Dermis microvascular lymphatic vessel endothelial cell (primary cell): ENCODE measurements at places on chromosomes 12 and 14. TPM values are rescaled to one million over a fixed set of nuclear protein-coding genes. Genes with fewer than 3 reads are reported as not detected.
A peak's percentile ranks its signal among the peaks of the same experiment; 100 is the strongest.

DNA sequence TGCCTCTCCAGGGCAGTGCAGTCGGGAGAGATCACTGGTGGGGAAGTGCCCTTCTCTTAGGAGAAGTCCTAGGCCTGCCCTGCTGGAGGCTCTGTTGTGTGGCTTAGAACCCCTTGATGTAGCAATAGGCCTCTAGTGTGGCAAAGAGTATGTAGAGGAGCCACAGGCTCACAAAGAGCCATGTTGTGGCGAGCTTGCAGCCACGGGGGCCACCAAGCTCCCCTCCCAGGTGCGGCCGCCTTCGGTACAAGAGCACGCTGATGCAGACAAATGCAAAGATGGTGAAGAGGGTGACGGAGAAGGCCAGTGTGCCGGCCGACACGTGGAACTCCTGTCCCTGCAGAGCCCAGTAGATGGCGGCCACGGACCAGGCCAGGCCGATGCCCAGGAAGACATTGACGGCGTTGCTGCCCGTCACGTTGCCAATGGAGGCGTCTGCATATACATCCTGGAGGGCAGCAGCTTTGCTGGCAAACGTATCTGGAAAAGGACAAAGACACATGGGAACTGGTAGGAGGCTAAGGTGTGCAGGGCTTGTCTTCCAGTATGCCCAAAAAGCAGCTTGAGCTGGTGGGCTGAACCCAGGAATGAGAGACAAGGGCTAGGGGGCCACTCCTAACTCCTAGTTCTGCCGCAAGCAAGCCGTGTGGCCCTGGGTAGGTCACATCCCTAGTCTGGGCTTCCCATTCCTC is 142.8 kb downstream of the SLC8A3 start:
- DNase-seq: peak; percentile 73

- DNase-seq: peak; percentile 60
These were observed 4.6 kb downstream of the MTRFR start for GRCh38 chr12:123237646-123238329.

DNA sequence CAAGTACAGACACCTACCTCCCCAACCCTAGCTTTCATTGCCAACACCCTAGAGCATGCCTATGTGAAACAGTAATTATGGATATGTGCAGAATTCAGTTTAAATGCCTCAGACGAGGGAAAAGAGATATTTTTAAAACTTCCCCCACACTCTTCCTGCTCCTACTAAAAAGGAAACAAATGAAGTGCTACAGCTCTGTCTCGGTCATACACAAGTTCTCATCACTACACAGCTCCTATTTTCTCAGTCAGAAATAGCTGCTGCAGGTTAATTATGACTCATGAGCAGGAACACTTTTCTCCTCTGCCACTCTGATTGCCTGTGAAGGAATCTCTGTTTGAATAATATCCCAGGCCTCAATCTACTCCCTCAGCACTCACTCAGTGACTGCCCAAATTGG is 703.6 kb upstream of the FLRT2 start:
- DNase-seq: peak; percentile 53

GRCh38 chr12:75389061-75389460 is 1.8 kb upstream of the GLIPR1L2 start:
- DNase-seq: peak; percentile 2

DNA sequence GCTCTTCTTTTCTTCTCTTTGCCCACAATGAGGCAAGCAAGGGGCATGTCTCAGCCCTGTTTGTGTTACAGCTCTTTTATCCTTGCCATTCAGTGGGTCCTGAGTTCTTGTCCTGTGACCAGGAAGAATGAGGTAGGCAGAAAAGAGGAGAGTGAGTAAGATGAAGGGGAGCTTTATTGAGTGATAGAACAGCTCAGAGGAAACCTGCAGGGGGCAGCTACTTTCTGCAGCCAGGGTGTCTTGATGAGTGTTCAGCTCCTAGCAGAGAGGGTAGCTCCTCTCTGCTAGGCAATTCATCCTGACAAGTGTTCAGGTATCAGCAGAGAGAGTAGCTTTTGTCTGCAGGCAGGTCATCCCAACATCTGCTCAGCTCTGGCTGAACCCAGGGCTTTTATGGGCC is 41.0 kb downstream of the HSD17B6 start:
- DNase-seq: no peak

- no peak for DNase-seq
These were observed 13.1 kb upstream of the CCDC85C start for GRCh38 chr14:99616832-99617800.

- DNase-seq: peak; percentile 61
These were observed 46.5 kb upstream of the SAV1 start for GRCh38 chr14:50714450-50715073.

- no peak for DNase-seq
These were observed 210.6 kb upstream of the RTL1 start for GRCh38 chr14:101113835-101114725.

- DNase-seq: no peak
These were observed 47.9 kb upstream of the PLEKHG6 start for GRCh38 chr12:6262623-6263022.

- no peak for DNase-seq
These were observed 357.1 kb upstream of the SFSWAP start for GRCh38 chr12:131353826-131354225.

- no peak for DNase-seq
These were observed 19.1 kb upstream of the PLA2G1B start for GRCh38 chr12:120346681-120347080.

DNA sequence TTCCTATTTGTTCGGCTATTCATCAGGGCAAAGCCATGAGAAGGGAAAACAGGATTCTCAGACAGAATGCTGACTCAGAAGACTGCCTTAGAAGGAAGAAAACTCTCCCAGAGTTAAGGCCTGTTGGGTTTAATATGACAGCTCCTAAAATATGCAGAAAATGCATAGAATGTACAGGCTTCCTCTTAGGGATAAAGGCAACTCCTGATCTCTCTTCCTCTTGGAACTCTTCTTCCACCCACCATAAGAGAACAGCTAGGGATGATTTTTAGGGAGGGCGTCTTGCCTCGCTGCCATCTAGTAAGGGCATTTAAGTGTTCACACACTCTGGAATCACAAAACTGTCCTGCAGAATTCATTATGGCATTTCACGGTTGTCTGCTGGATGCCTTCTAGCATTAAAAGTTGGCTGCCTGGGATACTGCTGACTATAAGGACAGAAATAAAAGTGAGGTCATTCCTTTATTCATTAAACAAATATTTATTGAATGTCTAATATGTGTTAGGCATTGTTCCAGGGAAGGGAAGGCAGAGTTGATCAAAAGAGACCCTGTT is 73.7 kb downstream of the DCAF5 start:
- peak; percentile 91 for DNase-seq

DNA sequence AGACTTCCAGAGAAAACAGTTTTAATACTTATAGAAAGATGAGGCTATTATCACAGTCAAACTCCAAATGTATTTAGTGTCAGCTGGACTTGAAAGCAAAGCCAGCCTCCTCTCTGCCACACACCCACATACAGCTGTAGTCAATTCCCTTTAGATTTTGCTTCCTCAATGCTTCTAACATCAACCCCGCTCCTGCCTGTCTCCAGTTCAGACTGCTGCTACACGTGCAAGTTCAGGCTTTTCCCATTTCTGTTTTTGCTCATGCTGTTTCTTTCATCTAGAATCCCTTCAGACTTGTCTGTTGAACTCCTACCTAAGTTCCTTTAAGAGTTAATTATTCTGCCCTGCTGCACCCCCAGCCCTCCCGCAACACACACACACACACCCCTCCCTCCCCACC is 380.0 kb downstream of the KCNH5 start:
- no peak for DNase-seq

GRCh38 chr12:77679686-77680085 is 151.0 kb upstream of the NAV3 start:
- DNase-seq: no peak

- no peak for DNase-seq
These were observed 10.3 kb downstream of the NAB2 start for GRCh38 chr12:57099047-57099714.

DNA sequence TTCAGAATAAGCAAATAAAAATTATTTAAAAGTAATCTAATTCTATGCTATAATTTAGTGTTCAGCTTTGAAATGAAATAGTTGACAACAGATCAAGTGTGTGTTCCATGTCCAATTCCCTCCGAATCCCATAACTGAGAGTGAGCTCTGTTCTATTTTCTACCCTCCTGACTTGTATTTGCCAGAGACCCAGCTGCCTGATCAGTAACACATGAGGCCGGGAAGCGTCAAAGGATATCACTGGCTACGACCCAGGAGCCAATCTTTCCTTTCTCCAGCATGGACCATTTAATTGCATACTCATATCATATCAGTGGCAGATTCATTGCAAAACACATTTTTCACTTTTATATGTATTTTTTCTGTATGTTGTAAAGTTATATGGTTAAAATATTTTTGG is 108.8 kb upstream of the TSPAN8 start:
- no peak for DNase-seq

- no peak for DNase-seq
These were observed 1.3 kb downstream of the ESYT1 start for GRCh38 chr12:56129206-56129941.

GRCh38 chr12:93042283-93042682 is 113.2 kb upstream of the EEA1 start:
- DNase-seq: no peak

- no peak for DNase-seq
These were observed 1.0 kb upstream of the NRIP2 start for GRCh38 chr12:2835691-2836403.

- DNase-seq: no peak
These were observed 65.9 kb upstream of the FBRSL1 start for GRCh38 chr12:132423820-132424645.

- DNase-seq: peak; percentile 54
These were observed 431.6 kb downstream of the ZFP36L1 start for GRCh38 chr14:68361231-68361630.

- DNase-seq: no peak
These were observed 260.8 kb downstream of the TTC8 start for GRCh38 chr14:89085231-89085731.

DNA sequence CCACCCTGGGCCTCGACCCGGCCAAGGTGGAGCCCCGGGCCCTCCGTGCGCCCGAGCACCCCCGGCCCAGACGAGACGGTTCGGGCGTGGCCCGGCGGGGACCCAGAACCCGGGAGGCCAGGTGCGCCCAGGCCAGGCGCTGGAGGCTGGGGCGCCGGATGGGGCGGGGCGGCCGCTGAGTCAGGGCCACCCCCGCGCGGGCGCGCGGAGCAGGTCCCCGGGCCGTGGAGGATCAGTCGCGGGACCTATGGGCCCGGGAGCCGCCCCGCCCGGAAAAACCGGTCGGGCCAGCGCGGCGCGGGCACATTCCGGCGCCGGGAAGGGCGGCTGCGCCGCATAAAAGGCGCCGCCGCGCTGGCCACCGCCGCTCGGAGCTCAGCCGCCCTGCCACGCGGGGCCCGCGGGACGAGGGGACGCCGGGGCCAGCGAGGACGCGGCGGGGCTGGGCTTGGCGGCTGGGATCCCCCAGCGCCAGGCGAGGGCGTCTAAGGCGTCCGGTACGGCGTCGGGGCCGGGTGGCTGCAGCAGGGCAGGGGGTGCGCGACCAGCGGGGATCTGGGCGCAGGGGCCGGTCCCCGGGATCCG is 21.5 kb upstream of the KIF26A start:
- DNase-seq: no peak

DNA sequence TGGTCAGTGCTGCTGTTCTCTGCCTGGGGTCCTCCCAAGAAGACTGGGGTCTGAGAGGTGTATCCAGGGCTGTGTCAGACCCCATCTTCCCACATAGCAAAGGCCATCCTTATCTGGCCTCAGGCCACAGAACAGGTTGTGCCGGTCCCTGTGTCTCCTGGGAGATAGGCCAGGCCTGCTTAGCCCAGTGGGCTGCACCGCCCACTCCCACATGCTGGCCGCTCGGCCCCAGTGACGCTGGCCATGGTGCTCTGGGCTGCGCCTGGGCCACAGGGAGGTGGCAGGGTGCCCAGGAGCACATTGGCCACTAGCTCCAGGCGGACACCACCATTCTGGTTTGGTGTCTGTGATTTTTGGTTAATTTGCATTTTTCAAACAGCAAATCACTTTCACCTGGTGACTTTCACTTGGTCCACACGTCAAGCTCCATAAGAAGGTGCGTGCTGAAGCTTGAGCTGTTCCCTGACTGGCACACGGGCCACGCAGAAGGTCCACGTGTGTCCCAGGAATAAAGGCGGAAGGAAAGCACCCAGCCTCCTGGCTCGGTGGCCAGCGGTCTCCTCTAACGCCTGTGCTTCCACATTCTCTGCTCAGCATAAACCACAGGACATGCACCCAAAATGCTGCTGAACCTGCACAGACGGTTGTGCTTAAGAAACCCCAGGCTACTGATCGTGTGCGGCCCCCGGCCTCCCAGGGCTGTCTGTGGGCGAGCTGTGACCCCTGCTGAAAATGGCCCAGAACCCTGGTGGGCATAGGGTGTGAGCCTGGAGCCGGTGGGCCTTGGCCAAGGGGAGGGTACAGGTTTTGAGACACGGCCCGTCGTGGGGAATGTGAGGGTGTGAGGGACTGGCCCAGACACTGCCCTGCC is 4.6 kb downstream of the FBRSL1 start:
- no peak for DNase-seq

DNA sequence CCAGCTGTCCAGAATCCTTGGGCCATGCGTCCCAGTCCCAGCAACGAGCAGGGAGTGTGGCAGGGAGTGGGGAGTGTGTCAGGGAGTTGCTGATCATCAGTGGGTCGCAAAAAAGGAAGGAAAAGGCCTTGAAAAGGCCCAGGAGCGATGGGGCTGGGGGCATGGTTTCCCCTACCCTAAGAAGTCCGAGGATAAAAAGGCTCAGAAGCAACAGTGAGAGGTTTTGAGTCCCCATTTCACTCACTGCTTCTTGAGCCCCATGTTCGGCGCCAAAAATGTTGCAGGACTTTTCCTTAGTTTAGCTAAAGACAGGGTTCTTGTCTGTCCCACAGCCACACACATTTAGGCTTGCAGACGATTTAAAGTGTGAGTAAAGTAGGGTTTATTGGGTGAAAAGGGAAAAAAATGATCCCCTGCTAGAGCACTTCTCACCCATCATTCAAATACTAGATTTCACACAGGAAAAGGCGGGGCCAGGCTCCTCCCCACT is 189.5 kb downstream of the KCNC2 start:
- DNase-seq: no peak

- DNase-seq: no peak
These were observed 30.8 kb downstream of the SCARB1 start for GRCh38 chr12:124832856-124833255.

The PRICKLE1 gene
- total RNA-seq: 9.0 and 16.3 TPM in 2 replicates

The NRXN3 gene
- under 0.01 TPM in 2 replicates for total RNA-seq

The RPGRIP1 gene
- 0.39 and 0.76 TPM in 2 replicates for total RNA-seq

The SPTLC2 gene
- total RNA-seq: 60.2 and 68.7 TPM in 2 replicates

The TOMM20L gene
- total RNA-seq: not detected in 2 replicates

The CLEC4D gene
- total RNA-seq: not detected in 2 replicates

The FZD10 gene
- total RNA-seq: 5.9 and 6.4 TPM in 2 replicates

The MFAP5 gene
- 0.13 TPM in 1 of 2 replicates, not detected in the other for total RNA-seq

The CCDC38 gene
- total RNA-seq: not detected in 2 replicates

The ASCL1 gene
- not detected in 2 replicates for total RNA-seq

The POTEG gene
- total RNA-seq: not detected in 2 replicates

The KRT81 gene
- total RNA-seq: 0.13 TPM in 1 of 2 replicates, not detected in the other

The RNASE3 gene
- total RNA-seq: not detected in 2 replicates

The ESR2 gene
- total RNA-seq: under 0.01 and 0.39 TPM in 2 replicates
